Immature natural killer cell (primary cell): ENCODE measurements at places on chromosomes 6 and 20. TPM values are rescaled to one million over a fixed set of nuclear protein-coding genes. Genes with fewer than 3 reads are reported as not detected.

NHLRC1 gene
- 1.1 TPM for polyA plus RNA-seq

ZSCAN16 gene
- polyA plus RNA-seq = 15.6 TPM

GRCh38 chr6:137025786-137026730, 18.7 kb downstream of the IL20RA start:
- no peak overlapping the region for H3K27ac ChIP-seq
- H3K4me3 ChIP-seq = no peak overlapping the region
- no peaks in the 10 kb centered on the region for H3K36me3 ChIP-seq

GRCh38 chr20:50605136-50605535, 86.2 kb downstream of the RIPOR3 start:
- no peaks in the 10 kb centered on the region for H3K4me1 ChIP-seq
- no peak overlapping the region for H3K27ac ChIP-seq
- peaks cover 4% of the 10 kb centered on the region for H3K27me3 ChIP-seq
- H3K4me3 ChIP-seq = no peak overlapping the region
- no peak for DNase-seq

DNA sequence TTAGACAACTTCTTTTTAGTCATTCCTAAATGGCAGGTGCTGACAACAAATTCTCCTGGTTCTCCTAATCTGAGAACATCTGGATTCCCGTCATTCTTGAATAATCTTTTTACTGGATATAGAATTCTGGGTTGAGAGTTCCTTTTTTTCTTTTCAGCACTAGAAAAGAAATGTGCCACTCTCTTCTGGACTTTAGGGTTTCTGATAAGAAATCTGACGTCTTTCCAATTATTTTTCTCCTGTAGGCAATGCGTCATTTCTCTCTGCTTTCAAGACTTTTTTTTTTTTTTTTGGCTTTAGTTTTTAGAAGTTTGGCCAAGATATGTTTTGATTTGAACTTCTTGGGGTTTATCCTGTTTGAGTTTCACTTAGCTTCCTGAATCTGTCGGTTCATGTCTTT, 66.1 kb upstream of the RNF24 start:
- H3K27ac ChIP-seq = no peak overlapping the region
- H3K4me1 ChIP-seq = peaks cover 35% of the 10 kb centered on the region
- DNase-seq = no peak
- H3K36me3 ChIP-seq = peaks cover 8% of the 10 kb centered on the region

DNA sequence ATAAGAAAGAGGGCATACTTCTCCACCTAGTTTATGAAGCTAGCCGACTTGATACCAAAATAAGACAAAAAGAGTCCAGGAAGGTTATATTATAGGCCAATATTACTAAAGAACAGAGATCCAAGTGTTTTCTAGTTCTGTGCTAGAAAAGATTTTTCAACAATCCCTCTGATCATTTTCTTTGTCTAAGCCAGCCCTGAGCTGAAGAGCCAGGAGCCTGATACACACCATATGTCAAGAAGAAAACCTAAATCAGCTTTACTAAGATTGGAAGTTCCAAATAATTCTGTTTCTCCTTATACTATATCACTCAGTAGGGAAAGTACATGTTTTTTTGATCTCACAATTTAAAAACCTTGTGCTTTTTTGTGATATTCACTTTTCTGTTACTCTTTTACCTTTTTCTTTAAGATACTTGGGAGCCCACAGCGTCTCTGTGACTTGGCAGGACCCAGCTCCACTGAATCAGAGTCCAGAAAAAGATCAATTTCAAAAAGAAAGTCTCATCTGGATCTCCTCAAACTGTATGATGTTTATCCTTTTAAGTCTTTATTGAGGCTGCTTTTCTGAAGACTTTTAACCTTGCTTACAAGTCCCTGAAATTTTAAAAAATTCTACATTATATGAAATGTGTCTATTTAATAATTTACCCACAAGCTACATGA, 43.0 kb upstream of the PBOV1 start:
- H3K27me3 ChIP-seq = peaks cover 5% of the 10 kb centered on the region
- no peak overlapping the region for H3K4me3 ChIP-seq
- H3K27ac ChIP-seq = no peak overlapping the region
- no peak for DNase-seq
- H3K4me1 ChIP-seq = no peaks in the 10 kb centered on the region

DNA sequence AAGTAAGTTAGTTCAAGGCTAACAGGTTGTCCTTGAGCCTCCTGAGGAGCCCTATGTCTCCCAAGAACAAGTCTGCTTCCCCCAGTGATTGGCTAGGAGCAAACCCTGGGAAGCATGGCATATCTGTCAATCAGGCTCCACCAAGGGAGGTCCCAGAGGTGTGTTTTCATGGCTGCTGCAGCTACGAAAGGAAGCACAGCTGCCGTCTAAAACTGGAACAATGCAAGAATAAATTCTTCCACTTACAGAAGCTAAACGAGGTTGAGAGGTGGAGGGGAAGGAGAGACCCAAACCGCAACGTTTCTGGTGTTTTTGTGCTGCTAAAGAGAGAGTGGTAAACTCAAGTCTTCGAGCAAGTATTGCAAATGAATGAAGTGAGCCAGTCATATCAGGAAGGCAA, 4.9 kb upstream of the PTGIS start:
- H3K27me3 ChIP-seq = peaks cover 12% of the 10 kb centered on the region
- no peak for DNase-seq
